Left ventricle myocardium superior (tissue), 1 donor: ENCODE measurements at places on chromosomes 12 and 14. TPM values are rescaled to one million over a fixed set of nuclear protein-coding genes. Genes with fewer than 3 reads are reported as not detected.

DNA sequence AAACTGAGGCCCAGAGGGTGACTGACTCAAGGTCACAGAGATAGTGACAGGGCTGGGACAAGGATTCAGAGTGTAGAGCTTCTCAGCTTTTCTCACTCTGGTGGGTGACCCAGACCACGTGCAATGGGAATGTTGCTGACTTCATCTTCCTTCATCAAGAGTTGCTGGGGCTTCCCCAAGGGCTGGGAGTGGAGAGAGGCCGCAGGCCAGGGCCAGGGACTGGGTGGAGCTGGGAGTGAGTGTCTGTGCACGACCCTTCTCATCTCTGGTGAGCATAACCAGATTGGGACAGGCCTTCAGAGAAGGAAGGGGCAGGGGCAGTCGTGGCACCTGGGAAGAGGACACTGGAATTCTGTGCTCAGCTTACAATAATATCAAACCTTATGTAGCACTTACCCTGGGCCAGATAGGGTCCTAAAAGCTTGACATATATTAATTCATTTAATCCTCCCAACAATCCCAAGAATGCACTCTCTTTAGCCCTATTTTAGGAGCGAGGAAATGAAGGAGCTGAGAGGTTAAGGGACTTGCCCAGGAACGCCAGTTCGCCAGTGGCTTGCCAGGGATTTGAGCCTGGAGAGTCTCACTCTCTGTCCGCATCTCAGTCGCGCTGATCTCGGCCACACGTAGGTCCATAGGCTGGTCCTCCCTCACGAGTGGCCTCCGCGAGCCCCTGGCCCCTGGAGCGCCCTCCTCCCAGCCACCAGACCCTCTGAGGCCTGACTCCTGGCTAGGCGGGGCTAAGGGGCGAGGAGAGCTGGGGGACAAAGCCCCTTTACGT is 15.8 kb downstream of the KRT18 start:
- DNase-seq = no peak

GRCh38 chr12:75011120-75011519 is 198.5 kb downstream of the KCNC2 start:
- no peak for DNase-seq

- no peak for DNase-seq
Observed at GRCh38 chr12:17139931-17140330, 534.0 kb upstream of the LMO3 start.

Gene GAS2L3
- total RNA-seq = 2.5 TPM

Gene FAM90A1
- total RNA-seq = not detected
